ENCODE measurements at places on chromosomes 1 and 21.

- no peak for DNase-seq
Measured at GRCh38 chr1:27144920-27145661, 9.8 kb downstream of the SLC9A1 start.

DNA sequence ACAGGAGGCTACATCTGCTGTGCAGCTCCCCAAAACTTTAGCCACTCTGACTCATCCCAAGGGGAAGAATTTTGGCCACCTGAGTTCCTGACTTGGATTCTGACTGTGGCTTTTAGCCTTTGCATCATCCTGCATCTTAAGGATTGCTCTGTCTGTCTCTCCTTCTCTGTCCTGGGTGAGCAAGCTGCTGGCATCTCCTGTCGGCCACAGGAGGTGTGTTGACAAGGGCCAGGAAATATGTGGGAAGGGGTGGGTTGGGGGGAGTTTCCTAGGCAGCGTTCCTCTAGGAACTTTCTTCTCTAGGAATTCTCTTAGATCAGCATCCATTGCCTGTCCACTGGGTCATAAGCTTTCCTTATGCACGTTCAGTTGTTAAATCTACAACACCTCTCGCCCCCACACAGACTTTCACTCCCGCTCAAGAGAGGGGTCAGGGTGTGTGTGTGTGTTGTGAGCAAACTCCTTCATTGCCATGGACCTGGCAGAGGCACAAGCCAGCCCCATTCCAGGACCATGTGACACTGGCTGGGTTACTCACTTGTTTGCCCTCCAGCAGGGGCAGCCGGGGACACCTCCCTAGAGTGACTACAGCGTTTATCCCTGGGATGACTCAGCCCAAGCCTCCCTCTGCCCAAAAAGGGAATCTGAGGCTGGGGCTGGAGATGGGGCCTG lies 145.0 kb upstream of the DUSP10 start:
- no peak for DNase-seq

DNA sequence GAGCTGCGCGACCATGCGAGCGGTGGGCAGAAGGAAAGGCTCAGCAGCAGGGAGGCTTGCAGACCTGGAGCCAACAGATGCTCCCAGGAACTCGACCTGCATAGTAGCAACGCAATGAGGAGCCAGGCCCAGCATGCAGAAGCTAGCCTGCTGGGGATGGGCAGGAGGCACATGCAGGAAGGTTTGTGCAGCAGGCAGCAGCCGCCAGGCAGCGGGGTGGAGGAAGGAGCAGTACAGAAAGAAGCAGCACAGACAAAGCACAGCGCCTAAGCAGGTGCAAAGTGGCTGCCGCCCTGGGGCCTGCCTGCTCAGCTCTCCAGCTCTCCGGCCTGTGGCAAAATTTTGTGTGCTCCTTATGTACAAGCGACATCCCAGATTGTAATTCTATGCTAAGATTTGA lies 213.5 kb upstream of the MAP1LC3C start:
- DNase-seq: no peak

DNA sequence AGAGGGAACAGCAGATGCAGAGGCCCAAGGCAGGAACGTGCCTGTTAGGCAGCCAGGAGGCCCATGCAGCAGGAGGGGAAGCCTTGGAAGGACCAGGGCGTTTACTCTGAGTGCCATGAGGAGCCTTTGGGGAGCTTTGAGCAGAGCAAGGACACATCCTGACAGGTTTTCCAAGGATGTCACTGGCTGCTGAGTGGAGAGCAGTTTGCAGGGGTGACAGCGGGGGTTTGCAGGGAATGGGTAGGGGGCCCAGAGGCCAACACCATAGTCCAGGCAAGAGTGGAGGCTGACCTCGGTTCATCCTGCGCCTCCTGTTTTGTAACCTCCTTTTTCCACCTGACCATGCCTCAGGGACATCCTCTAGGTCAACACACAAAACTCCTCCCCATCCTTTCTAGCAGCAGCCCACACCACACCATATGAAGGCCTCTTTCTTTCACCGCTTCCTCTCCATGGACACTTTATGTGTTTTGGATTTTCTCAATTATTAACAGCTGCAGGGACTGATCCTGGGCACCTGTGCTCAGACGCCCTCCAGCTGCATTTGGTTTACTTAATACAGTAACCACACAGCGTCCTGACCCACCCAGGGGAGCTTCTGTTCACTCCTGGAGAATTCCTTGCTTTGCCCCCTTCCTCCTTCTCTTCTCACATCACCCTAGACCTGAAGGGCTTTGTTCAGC lies 528.5 kb downstream of the MATN1 start:
- DNase-seq: no peak

DNA sequence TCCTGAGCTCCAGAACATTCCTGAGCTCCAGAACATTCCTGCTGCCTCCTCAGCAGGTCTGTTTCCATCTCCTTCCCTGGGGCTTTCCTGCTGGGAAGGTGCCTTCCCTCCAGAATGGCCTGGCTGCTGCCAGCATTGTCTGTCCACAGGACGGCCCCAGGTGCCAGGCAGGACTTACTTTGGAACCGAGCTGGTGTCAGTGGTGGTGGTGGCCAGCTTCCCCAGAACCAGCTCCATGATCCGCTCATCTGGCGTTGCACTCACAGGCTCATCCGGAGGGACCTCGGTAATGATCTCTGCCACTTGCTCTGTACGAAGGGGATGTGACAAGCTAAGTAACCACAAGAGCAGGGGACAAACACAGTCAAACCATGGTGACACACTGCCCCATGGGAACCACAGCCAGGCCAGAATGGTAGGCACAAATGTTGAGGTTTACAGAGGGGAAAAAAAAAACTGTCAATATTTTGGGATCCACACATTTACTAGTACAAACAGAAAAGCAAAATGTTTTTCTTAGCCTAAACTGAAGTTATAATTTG lies 41.3 kb downstream of the PRDM15 start:
- DNase-seq: no peak

DNA sequence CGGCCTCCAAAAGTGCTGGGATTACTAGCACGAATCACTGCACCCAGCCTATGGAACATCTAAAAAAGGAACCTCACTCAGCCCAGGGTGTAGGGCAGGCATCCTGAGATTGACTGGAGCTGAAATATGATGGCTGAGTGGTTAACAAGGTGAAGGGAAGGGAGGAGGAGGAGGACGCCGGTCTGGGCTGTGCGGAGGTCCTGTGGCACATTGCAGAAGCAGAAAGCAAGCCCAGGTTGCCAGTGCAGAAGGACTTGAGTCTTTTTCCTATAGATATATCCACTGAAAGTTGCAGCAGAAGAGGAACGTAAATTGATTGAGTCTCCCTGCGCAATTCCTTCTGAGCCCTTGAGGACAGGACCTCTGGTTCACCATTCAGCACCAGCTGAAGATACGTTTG lies 1.5 kb upstream of the KIF17 start:
- DNase-seq: no peak

- no peak for DNase-seq
Measured at GRCh38 chr1:15261155-15262002, 14.4 kb downstream of the FHAD1 start.

GRCh38 chr1:30305061-30305460 lies 418.3 kb downstream of the MATN1 start:
- no peak for DNase-seq

All from esophagus squamous epithelium (tissue), 5 donors.